ENCODE measurements at places on chromosomes 11 and 22.
A peak's percentile ranks its signal among the peaks of the same experiment; 100 is the strongest.

- DNase-seq, result no peak
Observed at GRCh38 chr22:47115921-47116320, 353.5 kb downstream of the TBC1D22A start.

- peak; percentile 10 for DNase-seq
Observed at GRCh38 chr22:37485395-37486223, 575 bp downstream of the MFNG start.

DNA sequence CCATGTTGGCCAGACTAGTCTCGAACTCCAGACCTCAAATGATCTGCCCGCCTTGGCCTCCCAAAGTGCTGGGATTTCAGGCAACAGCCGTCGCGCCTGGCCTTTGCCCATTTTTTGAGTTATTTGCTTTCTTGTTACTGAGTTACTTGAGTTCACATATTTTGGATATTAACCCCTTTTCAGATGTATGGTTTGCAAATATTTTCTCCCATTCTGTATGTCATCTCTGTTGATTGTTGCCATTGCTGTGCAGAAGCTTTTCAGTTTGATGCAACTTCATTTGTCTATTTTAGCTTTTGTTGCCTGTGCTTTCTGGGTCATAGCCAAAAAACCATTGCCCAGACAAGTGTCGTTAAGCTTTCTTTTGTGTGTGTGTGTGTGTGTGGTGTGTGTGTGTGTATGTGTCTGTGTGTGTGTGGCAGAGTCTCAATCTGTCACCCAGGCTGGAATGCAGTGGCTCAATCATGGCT lies 6.8 kb downstream of the TSGA10IP start:
- DNase-seq, result no peak

GRCh38 chr11:130560000-130560780 lies 111.7 kb downstream of the ADAMTS15 start:
- DNase-seq, result no peak

- no peak for DNase-seq
Observed at GRCh38 chr22:25753252-25753651, 11.3 kb downstream of the MYO18B start.

GRCh38 chr11:48033918-48034341 lies 53.6 kb downstream of the PTPRJ start:
- DNase-seq, result no peak

- no peak for DNase-seq
Observed at GRCh38 chr22:30238136-30238535, 8.4 kb downstream of the LIF start.

- DNase-seq, result no peak
Observed at GRCh38 chr22:37202716-37203115, 9.6 kb downstream of the SSTR3 start.

DNA sequence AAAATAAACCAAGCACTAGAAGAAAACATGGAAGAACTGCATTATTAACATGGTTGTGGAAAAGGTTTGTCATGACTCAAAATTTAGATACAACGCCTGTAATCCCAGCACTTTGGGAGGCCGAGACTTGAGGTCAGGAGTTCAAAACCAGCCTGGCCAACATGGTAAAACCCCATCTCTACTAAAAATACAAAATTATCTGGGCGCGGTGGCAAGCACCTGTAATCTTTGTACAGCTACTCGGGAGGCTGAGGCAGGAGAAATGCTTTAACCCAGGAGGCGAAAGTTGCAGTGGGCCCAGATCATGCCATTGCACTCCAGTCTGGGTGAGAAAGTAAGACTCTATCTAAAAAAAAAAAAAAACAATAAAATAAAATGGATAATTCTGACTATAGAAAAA lies 23.7 kb downstream of the GNB1L start:
- DNase-seq, result no peak

- DNase-seq, result no peak
Observed at GRCh38 chr22:39472570-39473556, 16.1 kb downstream of the MGAT3 start.

GRCh38 chr11:70498171-70498571 lies 99.8 kb downstream of the CTTN start:
- no peak for DNase-seq

- DNase-seq, result no peak
Observed at GRCh38 chr22:21451545-21452520, 15.4 kb upstream of the TMEM191C start.

DNA sequence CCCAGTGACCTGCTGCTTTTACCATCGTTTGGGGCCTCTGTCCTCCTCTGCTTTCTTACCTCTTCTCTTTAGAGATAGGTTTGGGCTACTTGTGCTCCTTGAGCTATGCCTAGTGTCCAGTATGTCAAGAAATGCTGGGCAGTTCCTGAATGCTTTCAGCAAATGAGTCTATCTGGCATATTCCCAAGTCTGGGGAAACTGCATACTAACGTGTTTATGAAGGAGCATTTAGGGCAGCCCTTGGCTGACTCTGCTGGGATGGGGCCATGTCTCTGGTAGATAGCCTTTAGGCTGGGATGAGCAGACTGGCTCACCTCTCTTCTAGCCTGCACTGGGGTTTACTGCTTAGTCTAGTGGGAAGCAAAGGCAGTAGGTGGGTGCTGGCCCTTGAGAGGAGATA lies 43.7 kb upstream of the SUSD2 start:
- DNase-seq, result no peak

DNA sequence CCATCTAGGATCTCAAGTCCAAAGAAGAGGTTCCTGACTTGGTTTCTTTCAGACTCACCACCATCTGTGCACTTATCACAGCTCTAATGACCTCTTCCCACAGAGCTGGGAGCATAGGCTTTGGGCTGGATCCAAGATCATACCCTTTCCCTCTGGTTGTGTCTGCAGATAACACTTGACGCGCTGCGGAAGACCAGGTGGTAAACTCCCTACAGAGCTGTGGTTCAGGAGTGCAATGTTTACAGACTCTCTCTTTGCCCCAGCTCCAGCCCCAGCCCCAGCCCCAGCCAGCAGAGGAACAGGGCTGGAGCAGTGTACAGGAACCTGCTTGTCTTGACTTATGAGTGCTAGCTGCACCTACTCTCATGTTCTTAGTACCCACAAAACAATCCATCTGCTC lies 274.4 kb upstream of the SYN3 start:
- DNase-seq, result no peak

GRCh38 chr22:35330258-35330861 lies 30.7 kb downstream of the TOM1 start:
- peak; percentile 27 for DNase-seq

DNA sequence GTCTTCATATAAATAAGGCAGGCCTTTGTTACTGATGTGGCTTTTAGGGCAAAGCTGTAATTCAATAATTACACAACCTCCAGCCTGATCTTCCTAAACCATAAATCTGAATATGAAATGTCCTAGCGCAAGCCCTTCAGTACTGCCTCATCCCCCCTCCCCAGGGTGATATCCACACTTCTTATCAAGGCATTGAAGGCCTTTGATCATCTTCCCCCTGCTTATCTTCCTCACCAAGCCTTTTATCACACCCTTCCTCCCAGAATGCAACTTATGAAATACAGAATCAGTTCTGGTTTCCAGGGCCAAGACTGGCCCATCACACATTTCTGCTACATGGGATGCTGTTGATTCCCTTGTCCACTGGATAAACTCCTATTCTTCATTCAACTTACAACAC lies 12.1 kb downstream of the SPON1 start:
- DNase-seq, result no peak

DNA sequence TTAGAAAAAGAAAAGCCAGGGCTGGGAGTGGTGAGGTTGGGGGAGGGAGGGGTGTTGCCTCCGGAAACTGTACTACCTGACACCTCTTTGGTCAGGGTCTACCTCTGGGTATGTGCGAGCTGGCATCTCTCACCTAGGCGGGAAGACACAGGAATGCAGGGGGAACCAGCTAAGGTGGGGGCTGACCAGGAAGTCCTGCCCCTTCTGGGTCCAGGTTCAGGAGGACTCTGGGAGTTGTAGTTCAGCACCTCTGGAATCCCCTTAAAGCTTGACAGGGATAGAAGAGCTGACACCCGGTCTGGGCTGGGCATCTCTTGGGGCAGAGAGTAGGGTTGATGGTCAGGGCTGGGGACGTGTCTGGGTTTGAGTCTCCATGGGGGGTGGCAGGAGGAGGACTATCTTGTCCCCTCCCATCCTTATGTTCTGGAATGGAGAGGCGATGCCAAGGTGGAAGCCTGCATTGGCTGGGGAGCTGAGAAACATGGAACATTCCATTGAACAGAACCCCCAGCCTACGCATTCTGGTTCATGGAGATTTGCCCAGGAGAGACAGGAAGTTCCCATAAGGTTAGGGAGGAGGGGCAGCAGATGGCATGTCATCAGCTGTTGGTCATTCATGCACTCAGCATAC lies 2.1 kb upstream of the KIAA1671 start:
- DNase-seq, result no peak

DNA sequence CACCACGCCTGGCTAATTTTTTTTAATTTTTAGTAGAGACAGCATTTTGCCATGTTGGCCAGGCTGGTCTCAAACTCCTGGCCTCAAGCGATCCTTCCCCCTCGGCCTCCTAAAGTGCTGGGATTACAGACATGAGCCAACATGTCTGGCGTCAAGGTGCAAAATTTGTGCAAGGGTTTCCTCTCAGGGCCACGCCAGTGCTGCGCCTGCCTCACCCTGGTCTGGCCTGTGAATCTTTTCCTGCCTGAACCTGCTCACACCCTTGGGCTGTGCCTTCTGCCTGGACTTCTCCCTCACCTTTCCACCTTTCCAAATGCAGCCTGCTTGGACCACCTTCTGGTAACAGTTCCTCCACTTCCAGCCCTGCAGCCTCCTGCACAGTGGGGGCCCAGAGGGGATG lies 43.4 kb downstream of the MCM5 start:
- no peak for DNase-seq

- DNase-seq, result no peak
Observed at GRCh38 chr11:75779960-75780359, 11.4 kb downstream of the DGAT2 start.

GRCh38 chr11:123707606-123708205 lies 33.8 kb downstream of the ZNF202 start:
- peak; percentile 29 for DNase-seq

DNA sequence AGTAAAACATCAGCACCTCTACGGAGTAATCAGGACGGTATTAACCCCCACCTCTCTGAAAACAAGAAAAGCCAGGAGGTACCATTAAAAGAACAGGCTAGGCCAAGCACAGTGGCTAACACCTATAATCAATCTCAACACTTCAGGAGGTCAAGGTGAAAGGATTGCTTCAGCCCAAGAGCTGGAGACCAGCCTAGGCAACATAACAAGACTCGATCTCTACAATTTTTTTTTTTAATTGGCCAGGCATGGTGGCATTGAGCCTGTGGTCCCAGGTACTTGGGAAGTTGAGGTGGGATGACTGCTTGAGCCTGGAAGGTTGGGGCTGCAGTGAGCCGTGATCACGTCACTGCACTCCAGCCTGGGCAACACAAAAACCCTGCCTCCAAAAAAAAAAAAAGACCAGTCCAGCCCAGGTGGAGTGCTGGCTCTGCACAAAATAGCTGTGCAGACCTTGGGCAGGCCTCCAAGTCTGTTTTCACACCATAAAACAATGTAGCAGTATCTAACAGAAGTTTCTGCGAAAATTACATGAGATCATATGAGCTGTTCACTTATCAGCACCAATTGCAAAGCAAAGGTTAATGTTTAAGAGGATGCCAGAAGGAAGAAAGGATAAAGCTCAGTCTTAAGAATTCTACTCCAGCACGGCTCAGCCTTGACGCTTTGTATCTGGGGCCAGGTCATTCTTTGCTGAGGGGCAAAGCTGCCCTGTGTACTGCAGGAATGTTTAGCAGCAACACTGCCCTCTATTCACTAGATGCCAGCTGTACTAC lies 14.8 kb downstream of the CHKA start:
- DNase-seq, result no peak

- DNase-seq, result no peak
Observed at GRCh38 chr11:131759140-131759539, 388.7 kb downstream of the NTM start.

GRCh38 chr11:28476049-28476448 lies 367.9 kb downstream of the METTL15 start:
- no peak for DNase-seq

DNA sequence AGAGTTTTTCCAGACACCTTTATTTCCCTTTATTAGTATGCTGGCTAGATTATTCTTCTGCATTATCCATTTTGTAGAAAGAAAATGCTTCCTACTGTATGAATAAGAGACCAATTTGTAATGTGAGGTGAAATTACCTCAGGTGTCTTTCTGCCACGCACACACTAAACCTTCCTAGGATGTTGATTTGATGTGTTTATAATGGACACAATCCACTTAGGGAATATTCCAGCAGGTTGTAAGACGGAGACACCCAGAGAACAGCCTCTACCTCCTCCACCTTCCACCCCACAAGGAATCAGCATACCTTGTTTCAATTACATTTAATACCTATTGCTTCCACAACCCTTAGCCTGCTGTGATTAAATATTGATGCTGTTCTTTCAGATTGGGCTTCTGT lies 379.1 kb upstream of the KIRREL3 start:
- DNase-seq, result no peak

- no peak for DNase-seq
Observed at GRCh38 chr11:66285250-66285947, 3.5 kb downstream of the YIF1A start.

GRCh38 chr11:32374261-32374711 lies 61.1 kb downstream of the WT1 start:
- DNase-seq, result peak; percentile 15
